ENCODE measurements at places on chromosomes 1 and 21.

GRCh38 chr1:172276120-172276818 lies 144.2 kb upstream of the C1orf105 start:
- DNase-seq: no peak

- no peak for DNase-seq
Measured at GRCh38 chr21:28770867-28771661, 221.6 kb downstream of the LTN1 start.

DNA sequence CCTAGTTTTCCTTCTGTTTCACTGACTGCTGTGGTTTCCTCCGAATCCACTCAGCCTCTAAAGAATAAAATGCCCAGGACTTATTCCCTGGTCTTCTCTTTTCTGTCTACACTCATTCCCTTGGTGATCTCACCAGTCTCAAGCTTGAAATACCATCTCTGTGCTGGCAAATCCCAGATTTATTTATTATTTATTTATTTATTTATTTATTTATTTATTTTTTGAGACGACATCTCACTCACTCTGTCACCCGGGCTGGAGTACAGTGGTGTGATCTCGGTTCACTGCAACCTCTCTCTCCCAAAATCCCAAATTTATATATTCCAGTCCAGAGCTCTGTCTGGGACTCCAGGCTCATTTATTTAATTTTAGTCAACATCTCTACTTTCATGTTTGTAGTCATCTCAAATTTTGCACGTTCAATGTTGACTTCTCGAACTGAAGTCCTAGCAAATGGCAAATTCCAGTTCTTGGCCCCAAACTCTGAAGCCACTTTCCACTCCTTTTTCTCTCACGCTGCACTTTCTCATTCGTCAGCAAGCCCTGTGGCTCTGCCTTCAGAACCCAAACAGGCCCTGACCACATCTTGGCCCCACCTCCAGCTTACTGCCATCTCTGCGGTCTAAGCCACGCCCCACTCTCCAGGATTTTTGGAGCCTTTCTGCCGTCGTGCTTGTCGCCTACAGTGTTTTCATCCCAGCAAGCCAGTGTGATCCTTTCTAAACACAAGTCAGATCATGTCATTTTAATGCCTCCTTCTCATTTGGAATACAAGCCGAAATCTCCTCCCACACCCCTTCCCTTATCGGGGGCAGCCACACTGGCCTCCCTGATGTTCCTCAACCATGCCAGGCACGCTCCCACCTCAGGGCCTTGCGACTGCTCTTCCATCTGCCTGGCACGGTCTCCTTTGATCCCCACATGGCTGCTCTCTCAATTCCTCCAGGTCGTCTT lies 14.2 kb upstream of the TENT5B start:
- no peak for DNase-seq

DNA sequence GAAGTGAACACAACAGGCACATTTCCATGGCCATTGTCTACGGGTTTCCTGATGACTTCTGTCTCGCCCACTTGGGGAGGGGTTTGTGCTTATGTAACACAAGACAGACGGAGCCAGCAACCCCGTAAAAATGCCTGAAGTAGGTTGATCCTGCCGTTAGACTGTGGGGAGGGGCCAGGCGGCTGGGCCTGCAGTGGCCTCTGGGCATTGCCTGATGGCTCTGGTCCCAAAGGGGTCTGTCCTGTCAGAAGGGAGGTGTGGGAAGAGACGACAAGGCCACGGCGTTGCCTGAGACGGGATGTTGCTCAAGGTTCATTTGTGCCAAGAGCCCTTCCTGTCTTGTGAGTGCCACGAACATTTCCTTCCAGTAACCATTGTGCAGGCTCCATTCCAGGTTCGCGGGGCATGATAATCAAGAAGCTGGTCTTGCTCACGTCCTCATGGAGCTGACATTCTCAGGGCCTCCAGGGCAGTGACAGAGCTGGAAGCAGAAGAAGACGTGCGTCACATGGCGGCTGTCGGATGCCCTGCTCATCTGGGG lies 44.7 kb downstream of the ABCG1 start:
- no peak for DNase-seq

Data from cerebellar nuclear complex (tissue), 1 donor.